Esophagus squamous epithelium (tissue), 5 donors: ENCODE measurements at places on chromosomes 12 and 14. TPM values are rescaled to one million over a fixed set of nuclear protein-coding genes. Genes with fewer than 3 reads are reported as not detected.

- no peak for DNase-seq
Measured at GRCh38 chr12:31710021-31710818, 18.6 kb downstream of the AMN1 start.

DNA sequence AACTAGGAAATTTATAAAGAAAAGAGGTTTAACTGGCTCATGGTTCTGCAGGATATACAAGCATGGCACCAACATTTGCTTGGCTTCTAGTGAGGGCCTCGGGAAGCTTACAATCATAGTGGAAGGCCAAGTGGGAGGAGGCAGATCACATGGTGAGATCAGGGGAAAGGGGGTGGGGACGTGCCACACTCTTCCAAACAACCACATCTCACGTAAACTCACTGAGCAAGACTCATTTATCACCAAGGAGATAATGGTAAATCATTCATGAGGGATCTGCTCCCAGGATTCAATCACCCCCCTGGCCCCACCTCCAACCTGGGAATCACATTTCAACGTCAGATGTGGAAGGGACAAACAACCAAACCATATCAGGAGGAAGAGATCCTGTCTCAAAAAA, 35.8 kb downstream of the NUMB start:
- DNase-seq: no peak

DNA sequence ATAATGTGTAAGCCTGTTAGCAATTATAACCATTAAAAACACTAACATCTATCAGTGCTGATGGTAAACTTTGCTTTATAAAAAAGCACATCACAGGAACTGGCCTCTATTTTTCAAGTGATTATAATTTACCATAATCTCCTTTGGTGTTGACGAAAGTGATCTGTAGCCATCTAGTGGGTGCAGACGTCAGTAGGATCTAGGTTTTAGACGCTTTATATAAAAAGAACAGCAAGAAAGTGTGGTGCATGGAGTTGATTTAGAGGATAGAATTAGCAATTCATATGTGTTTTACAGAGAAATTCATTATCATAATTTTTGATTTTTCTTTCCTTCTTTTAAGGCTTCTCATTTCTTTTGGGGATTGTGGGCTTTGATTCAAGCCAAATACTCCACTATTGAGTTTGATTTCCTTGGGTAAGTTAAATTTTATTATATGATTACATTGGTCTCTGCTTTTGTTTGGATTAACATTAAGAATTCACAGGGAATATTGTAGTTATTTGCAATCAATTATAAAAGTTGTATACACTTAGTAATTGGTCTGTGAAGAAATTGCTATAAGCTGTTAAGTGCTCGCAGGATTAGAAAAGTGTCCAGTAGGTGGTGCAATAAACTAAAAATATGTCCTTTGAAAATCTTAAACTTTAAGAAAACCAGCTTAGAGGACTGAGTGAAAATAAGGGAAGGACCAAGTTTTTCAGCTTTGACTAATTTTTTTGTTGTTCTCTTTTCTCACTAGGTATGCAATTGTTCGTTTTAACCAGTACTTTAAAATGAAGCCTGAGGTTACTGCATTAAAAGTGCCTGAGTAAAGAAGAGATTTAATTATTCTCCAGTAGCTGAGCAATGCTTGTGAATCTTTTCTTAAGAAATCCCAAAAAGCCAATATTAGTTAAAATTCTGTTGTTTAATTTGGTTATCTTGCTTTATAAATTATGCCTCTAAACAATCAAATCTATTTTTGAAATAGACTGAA, 59.5 kb downstream of the ETNK1 start:
- DNase-seq: no peak

GRCh38 chr14:73740618-73741326, 26.6 kb upstream of the PNMA1 start:
- DNase-seq: no peak

DNA sequence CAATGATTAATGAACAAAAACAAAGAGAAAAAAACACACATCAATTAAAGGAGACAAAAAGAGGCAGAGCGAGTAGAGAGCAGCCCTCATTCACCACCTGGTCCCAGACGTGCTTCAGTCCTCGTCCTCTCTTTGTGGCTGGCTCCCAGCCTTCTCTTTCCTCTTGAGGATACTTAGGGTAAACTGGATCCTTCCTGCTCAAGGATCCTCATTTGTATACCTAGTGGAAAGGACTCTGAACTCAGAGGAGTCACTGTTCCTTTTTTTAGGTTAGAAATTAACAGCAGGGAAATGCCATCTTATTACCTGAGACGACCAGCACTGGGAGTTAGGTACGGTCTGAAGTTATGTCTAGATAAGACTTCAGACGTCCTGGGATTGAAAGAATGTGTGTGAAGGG, 9.7 kb downstream of the MLEC start:
- no peak for DNase-seq

DNA sequence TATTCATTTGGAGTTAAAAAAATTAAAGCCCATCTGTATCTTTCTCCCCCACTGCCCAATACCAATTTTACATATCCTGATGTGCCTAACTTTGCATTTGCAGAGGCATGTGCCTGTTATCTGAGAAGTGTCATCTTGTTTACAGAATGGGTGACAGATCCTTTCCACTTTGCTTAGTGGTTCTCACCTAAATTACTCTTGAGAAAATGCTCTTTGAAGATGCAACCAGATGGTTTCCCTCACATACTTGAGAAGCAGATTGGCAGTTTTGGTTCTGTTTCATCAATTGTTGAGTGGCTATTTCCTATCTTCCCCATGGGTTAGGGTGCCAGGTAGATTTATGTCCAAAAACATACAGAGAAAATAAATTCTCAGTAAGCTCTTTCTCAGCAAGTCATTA, 1051.4 kb upstream of the ATXN7L3B start:
- no peak for DNase-seq

GRCh38 chr12:3480764-3481163, 10.2 kb upstream of the PRMT8 start:
- no peak for DNase-seq

DNA sequence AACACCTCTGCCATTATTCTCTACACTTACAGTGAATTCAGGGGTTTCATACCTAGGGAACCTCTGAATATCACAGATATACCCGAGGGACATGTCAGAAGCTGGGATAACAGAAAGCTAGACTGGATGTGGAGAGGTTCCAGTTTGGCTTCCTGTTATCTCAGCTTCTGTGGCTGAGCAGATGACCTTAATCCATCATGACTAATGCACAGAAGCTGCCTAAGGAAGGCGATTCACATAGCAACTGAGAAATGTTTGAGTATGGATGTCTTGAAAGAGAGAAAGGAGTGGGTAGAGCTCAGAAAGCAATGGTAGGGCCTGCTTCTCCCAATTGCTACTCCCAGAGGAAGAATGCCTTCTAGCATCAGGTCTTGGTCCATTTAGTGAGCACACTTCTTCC, 187.6 kb downstream of the RMST start:
- no peak for DNase-seq

DNA sequence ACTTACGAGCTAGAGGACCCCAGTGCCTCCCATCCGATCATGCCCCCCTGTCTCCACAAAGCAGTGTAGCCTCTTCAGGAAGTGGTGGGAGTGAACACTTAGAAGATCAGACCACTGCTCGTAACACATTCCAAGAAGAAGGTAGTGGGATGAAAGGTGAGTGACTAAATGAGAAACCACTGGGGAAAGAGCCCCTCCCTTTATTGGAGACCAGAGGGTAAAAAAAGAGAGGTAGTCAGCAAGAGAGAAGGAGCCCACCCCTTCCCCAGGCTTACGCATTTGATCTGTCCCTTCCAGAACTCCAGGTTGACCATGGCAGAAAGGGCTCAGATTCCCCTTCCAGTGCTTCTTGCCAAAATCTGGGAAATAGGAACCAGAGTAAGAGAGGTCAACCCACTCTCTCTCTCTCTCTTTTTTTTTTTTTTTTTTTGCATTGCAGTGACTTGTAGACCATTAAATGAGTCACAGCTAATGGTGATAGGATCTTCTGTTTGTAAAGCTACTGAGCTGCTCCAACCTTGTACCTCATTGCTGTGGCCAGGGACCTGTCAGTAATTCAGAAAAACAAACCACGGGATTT, 165.4 kb downstream of the GCH1 start:
- DNase-seq: no peak

DNA sequence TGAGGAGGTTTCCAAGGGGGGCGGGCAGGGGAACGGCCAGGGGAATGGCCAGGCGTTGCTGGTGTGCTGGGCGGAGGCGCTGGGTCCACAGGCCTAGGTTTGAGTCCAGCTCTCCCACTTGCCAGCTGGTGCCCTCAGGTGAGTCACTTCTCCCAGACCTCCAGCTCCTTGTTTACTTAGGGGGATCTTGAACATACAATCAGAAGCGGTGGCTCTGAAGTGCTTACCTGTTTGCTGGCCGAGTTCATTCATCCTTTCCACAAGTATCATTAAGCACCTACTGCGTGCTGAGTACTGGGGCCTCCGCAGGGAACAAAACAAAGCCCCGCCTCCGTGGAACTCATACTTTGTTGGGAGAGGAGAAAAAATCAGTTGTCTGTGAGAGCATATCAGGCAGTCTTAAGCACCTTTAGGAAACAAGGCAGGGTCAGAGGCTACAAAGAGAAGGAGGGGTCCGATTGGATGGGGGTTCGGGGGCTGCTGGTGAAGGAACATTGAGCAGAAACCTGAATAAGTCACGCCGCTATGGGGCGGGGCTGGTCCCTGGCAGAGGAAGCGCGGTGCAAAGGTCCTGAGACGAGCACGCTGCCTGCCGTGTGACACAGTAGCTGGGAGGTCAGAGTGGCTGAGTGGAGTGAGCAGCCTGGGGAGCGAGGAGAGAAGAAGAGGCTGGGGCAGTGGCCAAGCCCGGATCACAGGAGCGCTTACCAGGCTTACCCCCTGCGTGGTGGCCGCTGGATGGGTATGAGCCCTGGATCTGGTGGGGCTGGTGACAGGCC, 15.1 kb downstream of the MVK start:
- no peak for DNase-seq

DNA sequence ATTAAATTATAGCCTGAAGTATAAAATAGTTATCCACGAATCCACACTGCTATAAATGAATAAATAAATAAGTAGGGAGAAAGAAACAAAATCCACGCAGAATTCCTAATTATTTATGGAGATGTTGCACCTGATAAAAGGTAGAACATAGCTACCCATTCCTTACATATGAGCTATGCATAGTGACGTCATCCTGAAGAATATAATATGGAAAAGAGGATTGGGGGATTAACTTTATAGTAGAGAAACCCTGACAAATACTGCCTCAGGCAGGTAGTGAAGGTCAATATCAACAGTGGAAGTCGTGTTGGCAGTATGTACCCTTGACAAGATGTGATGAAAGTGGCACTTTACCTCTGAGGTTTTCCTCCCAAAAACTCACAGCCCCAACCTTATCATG, 82.5 kb downstream of the PLCZ1 start:
- no peak for DNase-seq

MGAT4C gene
- under 0.01 TPM for total RNA-seq

ATL1 gene
- 6.2 TPM for total RNA-seq

PPP2R5E gene
- total RNA-seq: 23.7 TPM

WNT1 gene
- 0.41 TPM for total RNA-seq

ST8SIA1 gene
- total RNA-seq: 1.3 TPM
